ENCODE measurements at places on chromosomes 7 and 10. TPM values are rescaled to one million over a fixed set of nuclear protein-coding genes. Genes with fewer than 3 reads are reported as not detected.

The FAM24B gene
- 2.4 TPM for total RNA-seq

- no peak for DNase-seq
Measured at GRCh38 chr7:2510909-2511768, 8.4 kb upstream of the LFNG start.

The C10orf53 gene
- not detected for total RNA-seq

The CALML3 gene
- not detected for total RNA-seq
